Glutamatergic neuron (in vitro differentiated cells): ENCODE measurements at places on chromosomes 12 and 14.

DNA sequence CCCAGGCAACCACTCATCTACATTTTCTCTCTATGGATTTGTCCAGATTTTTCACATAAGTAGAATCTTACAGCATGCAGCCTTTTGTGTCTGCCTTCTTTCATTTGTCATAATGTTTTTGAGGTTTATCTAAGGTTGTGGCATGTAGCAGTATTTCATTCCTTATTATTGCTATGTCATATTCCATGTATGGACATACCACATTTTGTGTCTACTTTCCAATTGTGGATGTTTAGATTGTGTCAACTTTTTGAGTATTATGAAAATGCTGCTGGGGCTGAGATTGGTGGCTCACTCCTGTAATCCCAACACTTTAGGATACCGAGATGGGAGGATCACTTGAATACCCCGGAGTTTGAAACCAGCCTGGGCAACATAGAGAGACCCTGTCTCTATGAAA lies 3.2 kb upstream of the ATXN2 start:
- DNase-seq: no peak

DNA sequence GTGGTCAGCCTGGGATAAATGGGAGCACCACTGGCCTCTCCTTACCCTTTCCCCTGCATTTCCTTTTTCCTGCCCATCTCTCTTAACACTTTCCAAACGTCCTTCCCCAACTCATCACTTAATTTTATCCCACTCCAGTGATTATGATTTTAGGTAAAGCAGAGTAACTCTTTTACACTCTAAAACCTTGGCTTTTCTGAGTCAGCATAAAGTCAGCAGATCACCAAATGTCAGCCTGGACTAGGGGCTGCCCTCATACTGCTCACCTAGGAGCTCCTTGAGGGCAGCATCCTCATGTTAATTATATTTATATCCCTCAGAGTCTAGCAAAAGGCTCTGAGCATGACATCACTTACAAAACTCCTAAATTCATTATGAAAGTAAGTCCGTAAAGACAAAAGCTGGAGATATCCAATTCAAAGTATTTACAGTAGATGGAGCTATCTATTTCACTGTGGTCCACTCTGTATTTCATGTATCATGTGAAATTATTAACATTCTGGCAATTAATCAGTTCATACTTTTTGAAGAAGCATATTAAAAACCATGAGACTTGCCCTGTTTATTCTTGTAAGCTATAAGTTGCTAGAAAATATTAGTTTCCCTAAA lies 17.0 kb upstream of the DICER1 start:
- DNase-seq: no peak

GRCh38 chr14:58643366-58643765 lies 5.6 kb downstream of the DACT1 start:
- DNase-seq: no peak

- no peak for DNase-seq
Measured at GRCh38 chr12:61713121-61713520, 547.1 kb upstream of the USP15 start.

GRCh38 chr12:131385313-131386166 lies 325.4 kb upstream of the SFSWAP start:
- no peak for DNase-seq

GRCh38 chr14:73743431-73743931 lies 29.3 kb upstream of the PNMA1 start:
- DNase-seq: no peak

GRCh38 chr12:41486718-41487117 lies 298.6 kb downstream of the PDZRN4 start:
- DNase-seq: no peak

- no peak for DNase-seq
Measured at GRCh38 chr12:7868391-7868790, 4.3 kb downstream of the SLC2A14 start.

- peak; percentile 79 for DNase-seq
Measured at GRCh38 chr12:124321040-124321481, 26.2 kb downstream of the RFLNA start.

GRCh38 chr12:18414671-18415070 lies 153.4 kb downstream of the PIK3C2G start:
- no peak for DNase-seq

DNA sequence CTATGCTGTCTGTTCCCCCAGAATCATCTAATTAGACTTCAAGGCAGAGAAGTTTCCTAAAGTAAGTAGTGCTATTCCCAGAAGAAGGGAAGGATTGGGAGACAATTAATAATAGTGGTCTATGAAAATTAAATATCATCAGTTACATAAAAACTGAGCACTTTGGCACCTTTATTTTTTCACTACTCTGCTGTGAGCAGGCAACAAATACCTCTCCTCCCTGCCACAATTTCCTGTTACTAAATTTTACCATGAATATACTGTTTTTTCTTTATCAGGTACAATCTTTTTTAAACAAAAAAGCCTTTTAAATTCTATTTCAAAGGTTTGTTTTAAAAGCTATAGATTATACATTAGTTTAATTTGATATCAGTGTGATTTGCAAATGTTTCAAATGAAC lies 29.4 kb upstream of the KRAS start:
- DNase-seq: no peak

GRCh38 chr14:79583738-79584408 lies 627.4 kb downstream of the DIO2 start:
- no peak for DNase-seq

GRCh38 chr14:101817501-101818001 lies 56.0 kb downstream of the PPP2R5C start:
- DNase-seq: no peak

DNA sequence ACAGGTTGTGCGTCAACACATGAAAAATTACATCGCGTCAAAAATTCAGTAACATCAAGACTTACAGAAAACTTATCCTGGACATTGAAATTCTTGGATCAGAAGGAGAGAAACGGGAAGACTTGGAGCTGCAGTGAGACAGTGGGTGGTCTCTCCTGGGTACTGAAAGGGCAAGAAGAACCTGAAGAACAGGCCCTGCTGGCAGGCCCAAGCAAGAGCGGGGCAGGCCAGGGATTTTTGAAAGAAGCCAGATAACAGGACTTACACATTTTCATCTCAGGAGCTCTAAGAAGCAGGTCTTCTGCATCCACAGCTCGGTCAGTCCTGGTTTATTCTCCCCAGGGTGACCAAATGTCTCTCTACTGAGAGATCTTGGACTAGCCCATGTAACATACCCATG lies 466.5 kb upstream of the SOX5 start:
- DNase-seq: no peak

DNA sequence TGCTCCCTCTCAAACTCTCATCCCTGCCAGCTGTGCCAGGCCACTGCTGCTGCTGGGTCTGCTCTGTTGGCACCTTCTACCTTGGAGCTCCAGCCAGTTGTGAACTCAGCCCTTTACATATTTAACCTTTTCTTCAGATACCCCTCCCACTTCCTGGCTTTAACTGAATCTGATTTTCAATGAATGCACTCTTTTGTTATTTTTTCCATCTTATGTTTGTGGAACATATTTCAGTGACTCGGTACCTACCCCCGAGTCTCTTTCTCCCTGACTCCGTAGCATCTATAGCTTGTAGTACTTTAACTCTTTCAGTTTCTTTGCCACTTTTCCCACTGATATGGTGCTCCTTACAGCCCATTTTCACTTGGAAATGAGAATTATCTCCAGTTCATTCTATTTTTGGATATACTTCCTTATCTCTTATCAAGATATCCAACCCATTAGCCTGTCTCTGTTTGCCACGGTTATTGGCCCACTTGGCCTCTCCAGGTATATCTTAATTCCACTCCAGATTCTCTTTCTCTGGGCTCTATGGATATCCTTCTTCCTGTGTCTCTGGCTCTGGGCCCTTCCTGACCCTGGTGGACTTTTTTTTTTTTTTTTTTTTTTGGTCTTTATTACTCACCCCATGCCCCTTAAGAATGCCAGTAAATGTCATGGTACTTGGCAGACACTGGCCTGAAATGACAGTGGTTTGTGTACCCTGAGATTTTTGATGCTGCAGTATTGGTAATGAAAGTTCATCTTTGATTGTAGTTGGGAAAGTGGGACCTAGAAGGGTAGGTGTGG lies 62.7 kb downstream of the PELI2 start:
- DNase-seq: no peak

DNA sequence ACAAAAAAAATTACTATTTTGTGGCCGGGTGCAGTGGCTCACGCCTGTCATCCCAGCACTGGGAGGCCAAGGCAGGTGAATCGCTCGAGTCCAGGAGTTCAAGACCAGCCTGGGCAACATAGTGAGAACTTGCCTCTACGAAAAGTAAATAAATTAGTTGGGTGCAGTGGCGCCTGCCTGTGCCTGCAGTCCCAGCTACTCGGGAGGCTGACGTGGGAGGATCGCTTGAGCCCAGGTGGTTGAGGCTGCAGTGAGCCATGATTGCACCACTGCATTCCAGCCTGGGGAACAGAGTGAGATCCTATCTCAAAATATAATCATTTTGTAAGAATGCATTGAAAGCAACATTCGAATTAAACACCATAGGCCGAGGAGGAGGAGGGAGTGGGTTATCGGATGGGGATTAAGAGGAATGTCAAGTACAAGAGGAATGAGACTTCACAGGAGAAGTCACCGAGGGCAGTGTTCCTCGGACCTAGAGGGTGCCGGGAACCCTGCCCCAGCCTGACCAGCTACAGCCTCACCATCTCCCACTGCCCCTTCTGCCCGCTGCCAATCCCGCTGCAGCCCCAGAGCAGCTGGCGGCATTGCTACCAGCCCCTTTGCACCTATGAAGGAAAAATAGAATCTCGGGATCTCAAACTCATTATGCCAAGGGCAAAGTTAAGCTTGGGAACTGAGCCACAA lies 32.6 kb upstream of the AACS start:
- DNase-seq: no peak

GRCh38 chr14:73740618-73741326 lies 26.6 kb upstream of the PNMA1 start:
- no peak for DNase-seq

DNA sequence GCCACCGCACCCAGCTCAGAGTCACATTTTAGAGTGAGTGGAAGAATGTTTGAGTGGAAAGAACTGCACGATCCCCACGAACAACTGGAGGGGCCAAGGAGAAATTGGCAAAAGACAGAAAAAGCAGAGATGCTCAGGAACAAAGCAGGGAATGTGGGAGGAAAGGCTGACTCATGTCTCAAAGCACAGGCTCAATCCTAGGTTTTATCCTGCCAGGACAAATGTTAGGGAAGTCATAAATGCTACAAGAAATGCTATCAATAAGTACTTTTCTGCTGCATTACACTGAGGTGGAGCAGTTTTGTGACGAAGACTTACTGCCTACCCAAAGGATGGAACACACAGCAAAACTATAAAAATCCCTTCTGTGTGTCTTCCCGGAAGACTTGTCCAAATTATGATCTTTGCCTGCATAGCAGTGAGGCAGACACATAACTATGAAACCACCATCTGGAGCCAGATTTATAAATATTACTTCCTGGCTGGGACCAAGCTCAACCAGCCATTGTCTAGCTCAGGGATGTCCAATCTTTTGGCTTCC lies 26.7 kb downstream of the NIN start:
- DNase-seq: no peak

GRCh38 chr12:6839482-6840201 lies 1.1 kb upstream of the GNB3 start:
- DNase-seq: peak; percentile 87

DNA sequence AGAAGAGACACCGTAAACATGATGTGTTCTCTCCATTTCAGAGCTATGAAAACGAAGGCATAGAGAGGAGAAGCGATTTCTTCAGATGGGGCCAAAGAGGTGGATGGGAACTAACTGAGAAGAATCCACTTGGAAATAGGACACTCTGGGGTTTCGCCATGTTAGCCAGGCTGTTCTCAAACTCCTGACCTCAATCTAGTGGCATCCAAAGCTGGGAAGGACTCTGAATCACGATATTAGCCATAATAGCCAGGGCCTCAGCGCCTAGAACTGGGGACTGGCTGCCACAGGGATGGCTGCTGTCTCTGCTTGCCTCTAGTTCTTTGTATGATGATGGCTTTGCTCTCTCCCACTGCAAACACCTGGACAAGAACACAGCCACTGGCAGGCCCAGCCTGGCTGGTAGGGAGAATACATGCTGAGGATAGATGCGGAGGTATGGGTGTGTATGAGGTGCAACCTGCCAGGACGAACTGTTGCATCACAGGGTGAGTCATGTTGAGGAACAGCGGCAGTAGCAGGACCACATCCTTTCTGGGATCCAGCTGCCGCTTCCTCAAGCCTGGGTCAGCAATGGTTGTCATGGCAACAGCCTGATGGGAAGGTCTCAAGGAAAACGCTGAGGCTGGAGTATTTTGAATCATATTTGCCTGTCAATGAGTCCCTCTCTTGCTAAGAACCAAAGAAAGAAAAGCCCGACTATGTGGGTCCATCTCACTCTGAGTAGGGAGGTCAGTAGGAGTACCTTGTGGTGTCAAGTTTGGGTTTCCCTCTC lies 31.1 kb downstream of the CCDC177 start:
- DNase-seq: peak; percentile 48

GRCh38 chr12:80894179-80894578 lies 43.6 kb downstream of the LIN7A start:
- no peak for DNase-seq

GRCh38 chr14:103707329-103708263 lies 7.7 kb downstream of the XRCC3 start:
- DNase-seq: peak; percentile 69

- DNase-seq: no peak
Measured at GRCh38 chr12:47155457-47156166, 75.9 kb upstream of the AMIGO2 start.

GRCh38 chr14:61561657-61562276 lies 133.5 kb upstream of the HIF1A start:
- DNase-seq: no peak

GRCh38 chr12:66087365-66087943 lies 43.1 kb downstream of the LLPH start:
- peak; percentile 70 for DNase-seq

DNA sequence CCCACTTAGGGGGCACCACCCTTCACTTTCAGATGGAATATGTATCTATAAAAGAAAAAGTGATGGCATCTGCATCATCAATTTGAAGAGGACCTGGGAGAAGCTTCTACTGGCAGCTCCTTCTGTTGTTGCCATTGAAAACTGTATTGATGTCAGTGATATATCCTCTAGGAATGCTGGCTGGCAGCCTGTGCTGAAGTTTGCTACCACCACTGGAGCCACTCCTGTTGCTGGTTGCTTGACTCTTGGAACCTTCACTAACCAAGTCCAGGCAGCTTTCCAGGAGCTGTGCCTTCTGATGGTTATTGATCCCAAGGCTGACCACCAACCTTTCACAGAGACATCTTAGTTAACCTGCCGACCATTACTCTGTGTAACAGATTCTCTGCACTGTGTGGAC lies 44.7 kb downstream of the RIMKLB start:
- no peak for DNase-seq

DNA sequence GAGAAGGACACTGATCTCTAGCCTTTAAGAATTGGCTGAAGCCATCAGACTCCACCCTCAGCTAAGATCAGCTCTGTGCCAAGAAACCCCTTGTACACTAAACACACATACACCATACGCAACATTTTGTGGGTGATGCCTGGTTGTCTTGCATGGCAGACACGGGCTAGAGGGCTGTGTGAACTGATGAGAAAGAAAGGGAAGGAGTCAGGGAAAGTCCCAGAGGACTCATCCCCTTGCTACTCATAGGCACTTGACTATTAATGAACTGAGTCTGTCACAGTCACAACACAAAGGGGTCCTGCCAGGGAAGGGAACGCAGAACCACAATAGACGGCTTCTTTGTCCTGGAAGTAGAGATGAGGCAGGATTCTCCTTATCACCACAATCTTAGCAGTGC lies 80.8 kb downstream of the EMP1 start:
- DNase-seq: no peak
